ENCODE measurements at places on chromosomes 11 and 22.

DNA sequence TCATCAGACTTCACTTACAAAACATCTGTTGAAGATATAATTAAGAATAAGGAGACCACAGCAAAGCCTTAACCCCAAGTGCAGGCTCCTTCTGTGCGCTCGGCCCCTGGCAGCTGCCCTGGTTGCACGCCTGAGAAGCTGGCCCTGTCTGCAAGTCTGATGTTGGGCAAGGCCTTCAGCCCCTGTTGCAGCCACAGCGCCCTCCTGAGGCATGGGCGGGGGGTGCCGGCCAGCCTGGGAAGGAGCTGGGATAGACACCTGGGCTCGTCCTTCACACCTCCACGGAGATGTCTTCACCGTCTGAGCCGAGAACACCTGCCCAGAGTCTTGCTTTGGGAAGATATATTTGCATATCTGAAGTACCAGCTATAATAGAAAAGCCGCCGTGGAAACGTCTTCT lies 104.1 kb downstream of the MPPED1 start:
- DNase-seq: no peak

GRCh38 chr11:2807801-2808241 lies 77.8 kb downstream of the CDKN1C start:
- peak; percentile 4 for DNase-seq

DNA sequence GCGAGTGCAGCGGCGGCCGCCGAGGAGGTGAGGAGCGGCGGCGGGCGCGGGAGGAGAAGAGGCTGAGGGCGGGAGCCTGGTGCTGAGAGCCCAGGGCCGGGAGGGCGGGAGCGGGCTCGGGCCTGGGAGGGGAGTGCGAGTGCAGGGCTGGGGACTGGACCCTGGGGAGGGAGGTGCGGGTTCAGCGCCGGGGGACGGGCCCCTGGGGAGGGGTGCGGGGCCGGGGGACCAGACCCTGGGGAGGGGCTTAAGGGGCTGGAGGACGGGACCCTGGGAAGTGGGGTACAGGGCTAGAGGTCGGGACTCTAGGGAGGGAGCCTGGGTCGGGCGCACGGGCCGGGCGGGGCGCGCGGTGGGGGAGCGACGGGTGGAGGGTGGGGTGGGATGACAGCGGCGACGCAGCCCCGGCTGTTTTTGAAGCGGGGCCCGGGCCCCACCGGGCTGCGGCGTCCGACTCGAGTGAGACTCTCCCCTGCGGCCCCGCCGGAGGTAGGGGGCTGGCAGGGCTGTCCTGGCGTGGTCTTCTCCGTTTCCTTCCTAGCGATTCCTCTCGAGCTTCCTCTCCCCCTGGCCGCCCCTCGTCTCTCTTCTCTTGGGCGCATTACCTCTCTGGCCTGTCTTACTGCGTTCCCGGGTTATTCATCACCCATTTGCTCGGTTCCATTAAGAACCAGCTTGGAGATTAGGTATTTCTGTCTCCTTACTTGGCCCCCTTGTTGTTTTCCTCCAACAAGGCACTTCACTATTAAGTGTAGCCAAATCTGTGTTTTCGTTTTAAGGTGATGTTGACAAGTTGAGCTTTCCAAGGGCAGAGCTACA lies 754 bp downstream of the NUP50 start:
- no peak for DNase-seq

GRCh38 chr22:46058591-46059519 lies 81.9 kb upstream of the WNT7B start:
- no peak for DNase-seq

DNA sequence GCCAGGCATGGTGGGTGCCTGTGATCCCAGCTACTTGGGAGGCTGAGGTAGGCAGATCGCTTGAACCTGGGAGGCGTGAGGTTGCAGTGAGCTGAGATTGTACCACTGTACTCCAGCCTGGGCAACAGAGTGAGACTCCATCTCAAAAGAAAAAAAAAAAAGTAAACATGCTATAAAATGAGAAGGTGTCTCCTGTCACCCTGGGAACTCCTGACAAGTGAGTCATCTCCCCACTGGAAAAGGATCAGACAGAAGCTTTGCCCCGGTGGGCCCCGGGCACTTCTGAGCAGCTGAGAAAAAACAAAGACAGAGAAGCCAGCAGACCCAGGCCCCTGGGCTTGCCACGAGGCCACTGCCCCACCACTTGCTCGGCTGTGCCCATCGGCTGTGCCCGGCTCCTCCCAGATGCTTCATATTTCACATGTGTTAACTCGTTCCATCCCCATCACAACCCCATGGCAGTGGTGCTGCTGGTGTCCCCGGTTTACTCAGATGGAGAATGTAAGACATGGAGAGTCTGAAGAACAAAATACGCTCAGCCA lies 22.3 kb downstream of the TTLL1 start:
- DNase-seq: no peak

GRCh38 chr11:1507381-1508140 lies 21.0 kb upstream of the MOB2 start:
- no peak for DNase-seq

DNA sequence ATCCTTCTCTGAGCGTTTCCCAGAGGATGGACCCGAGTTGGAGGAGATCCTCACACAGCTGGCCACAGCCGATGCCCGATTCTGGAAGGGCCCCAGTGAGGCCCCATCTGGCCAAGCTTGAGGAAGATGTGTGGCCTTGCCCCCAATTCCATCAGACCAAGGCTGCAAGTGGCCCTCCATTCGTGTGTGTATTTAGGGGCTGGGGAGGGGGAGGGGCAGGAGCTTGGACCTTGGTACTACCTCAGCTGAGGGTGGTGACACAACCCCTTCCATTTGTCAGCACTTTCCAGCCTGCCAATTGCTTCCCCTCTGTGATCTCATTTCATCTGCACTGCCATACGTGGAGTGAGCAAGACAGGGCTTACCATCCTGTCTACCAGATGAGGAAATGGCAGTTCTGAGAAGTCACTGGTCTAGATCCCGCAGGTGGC lies 1.3 kb upstream of the BBS1 start:
- peak; percentile 33 for DNase-seq

GRCh38 chr11:82989628-82990404 lies 81.9 kb downstream of the RAB30 start:
- DNase-seq: no peak

All from CD4-positive, alpha-beta T cell treated with Interleukin-15 for 1 hour (primary cell).